Endodermal cell (in vitro differentiated cells): ENCODE measurements at places on chromosomes 5 and 9.

DNA sequence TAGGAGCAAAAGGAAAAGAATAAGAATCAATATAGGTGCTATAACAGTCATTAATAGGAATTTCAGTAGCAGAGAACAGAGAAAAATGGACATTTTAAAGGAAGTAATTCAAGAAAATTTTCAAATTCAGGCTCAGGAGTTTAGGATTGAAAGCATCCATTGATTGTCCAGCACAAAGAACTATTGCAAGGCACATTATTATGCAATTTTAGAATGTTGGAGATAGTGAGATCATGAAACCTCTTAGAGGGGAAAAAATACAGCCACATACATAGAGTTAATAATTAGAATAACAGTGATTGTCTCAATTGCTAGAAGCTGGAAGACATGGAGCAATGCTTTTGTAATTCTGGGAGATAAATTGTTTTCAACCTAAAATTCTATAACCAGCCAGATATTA, 31.5 kb downstream of the CNTLN start:
- no peaks in the 10 kb centered on the region for H3K27me3 ChIP-seq
- H3K4me1 ChIP-seq = no peaks in the 10 kb centered on the region
- H3K36me3 ChIP-seq = no peaks in the 10 kb centered on the region

- H3K4me3 ChIP-seq = no peak overlapping the region
- H3K36me3 ChIP-seq = no peaks in the 10 kb centered on the region
- no peaks in the 10 kb centered on the region for H3K27me3 ChIP-seq
- DNase-seq = no peak
Observed at GRCh38 chr9:4381744-4382143, 81.9 kb upstream of the GLIS3 start.

GRCh38 chr5:127112347-127112864, 39.1 kb upstream of the C5orf63 start:
- H3K27ac ChIP-seq = no peak overlapping the region
- H3K36me3 ChIP-seq = no peaks in the 10 kb centered on the region
- H3K4me1 ChIP-seq = peaks cover 8% of the 10 kb centered on the region
- no peak overlapping the region for H3K4me3 ChIP-seq

DNA sequence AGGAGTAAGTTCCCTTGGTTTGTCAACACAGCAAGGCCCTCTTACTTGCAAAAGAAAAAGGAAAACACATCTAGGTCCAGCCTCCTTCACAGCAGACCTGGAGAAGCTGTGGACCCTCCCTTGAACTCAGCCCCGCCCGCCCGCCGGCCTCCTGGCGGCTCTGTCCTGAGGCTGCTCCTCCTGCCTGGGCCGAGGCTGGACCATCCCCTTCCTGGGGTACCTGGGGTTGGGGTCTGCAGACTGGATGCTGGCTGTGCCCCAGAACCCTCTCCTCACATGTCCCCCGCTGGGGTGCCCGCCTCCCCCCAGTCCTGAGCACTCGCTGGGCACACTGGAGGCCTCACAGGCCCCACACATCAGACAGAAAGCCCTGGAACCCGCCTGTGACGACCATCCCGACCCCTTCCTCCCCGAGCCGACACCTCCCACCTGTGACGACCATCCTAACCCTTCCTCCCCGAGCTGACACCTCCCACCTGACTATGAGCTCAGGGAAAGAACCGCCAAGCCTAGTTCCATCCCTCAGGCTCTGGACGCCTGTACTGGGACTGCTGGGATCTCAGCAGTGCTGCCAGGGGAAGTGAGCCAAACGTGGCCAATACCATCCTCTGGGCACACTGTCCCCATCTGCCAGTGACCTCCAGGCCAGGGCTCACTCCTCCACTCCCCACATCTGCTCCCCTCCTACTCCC, 7.2 kb upstream of the TMEM210 start:
- H3K27ac ChIP-seq = no peak overlapping the region
- H3K36me3 ChIP-seq = peaks cover 7% of the 10 kb centered on the region
- H3K27me3 ChIP-seq = peaks cover 19% of the 10 kb centered on the region
- no peak overlapping the region for H3K4me3 ChIP-seq
- DNase-seq = no peak

DNA sequence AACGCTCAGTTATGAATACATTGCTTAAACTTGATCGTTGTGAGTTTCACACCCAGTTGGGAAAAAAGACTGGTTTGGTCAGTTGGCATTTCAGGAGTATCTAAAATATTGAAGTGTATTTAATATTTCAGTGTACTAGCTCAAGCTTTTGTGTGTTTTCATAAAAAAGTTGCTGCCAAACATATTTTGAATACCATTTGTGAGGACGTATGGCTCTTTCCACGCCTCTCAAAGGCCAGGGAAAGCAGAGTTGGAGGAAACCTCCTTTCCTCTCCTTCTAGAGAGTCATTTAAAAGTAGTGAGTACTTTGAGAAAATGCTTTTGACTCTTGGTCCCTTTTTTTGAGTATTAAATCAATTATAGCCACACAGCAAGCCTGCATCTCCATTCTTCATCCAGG, 43.2 kb upstream of the ANKRD33B start:
- H3K27me3 ChIP-seq = no peaks in the 10 kb centered on the region
- H3K4me3 ChIP-seq = no peak overlapping the region
- no peak for DNase-seq
- H3K4me1 ChIP-seq = no peaks in the 10 kb centered on the region
- H3K27ac ChIP-seq = no peak overlapping the region

- no peaks in the 10 kb centered on the region for H3K27me3 ChIP-seq
- H3K4me3 ChIP-seq = no peak overlapping the region
- H3K4me1 ChIP-seq = no peaks in the 10 kb centered on the region
- peak; percentile 28 for DNase-seq
Observed at GRCh38 chr5:133471699-133472098, 140.6 kb downstream of the FSTL4 start.

DNA sequence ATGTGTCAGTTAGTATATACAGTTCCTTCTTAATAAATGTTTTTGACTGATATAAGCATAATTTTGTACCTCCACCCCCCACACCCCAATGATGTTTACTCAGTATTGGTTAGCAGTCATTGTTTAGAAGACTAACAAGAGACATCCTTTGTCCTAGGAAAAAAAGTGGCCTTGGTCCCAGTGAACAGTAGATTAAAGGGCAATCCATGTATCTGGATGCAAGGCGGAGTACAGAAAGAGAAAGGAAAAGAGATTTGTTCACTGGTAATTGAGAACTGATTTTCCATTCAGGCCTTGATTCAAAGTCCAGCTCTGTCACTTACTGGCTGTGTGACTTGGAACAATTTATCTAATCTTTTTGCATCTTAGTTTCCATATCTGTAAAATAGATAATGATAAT, 4.6 kb downstream of the RALGPS1 start:
- no peak overlapping the region for H3K27ac ChIP-seq
- no peak overlapping the region for H3K4me3 ChIP-seq

DNA sequence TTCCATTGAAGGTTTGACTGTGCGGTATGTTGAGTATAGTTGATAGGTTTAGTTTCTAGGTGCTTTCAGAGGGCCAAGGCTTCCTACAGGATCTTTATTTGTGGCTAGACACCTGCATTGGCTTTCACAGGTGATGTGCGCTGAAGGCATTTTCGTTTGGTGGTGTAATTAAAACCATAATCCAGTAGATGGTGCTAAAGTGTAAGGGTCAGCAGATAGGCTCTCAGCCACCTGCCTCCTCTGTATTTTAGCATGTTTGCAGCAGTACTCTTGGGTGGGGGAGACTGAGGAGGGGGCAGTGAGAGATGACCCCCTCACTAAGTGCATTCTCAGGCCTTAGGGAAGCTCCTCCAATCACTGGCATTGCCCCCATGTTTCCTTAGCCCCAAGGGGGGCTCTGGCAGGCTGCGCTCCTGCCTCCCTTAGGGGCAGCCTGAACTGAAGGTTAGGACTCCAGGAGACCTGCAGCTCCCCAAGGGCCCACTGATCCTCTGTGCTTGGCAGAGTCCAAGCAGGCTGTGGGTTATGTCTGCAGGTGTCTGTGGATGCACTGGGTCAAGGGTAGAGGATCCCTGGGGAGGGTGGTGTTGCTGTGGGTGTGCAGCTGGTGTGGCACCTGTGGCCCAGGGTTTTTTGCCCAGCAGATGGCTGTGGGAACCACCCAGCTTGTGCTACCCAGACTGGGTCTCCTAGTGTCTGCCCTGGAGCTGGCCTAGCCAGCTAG, 23.4 kb downstream of the CDK20 start:
- no peaks in the 10 kb centered on the region for H3K27me3 ChIP-seq
- no peaks in the 10 kb centered on the region for H3K36me3 ChIP-seq
- DNase-seq = peak; percentile 67
- no peak overlapping the region for H3K4me3 ChIP-seq
- H3K4me1 ChIP-seq = no peaks in the 10 kb centered on the region
- H3K27ac ChIP-seq = no peak overlapping the region

- peak; percentile 95 for DNase-seq
- no peak overlapping the region for H3K4me3 ChIP-seq
- no peaks in the 10 kb centered on the region for H3K4me1 ChIP-seq
- H3K27ac ChIP-seq = no peak overlapping the region
- H3K27me3 ChIP-seq = peaks cover 53% of the 10 kb centered on the region
Observed at GRCh38 chr9:36995927-36996705, 38.0 kb downstream of the PAX5 start.

GRCh38 chr5:11822598-11822997, 81.6 kb downstream of the CTNND2 start:
- no peak for DNase-seq
- H3K4me3 ChIP-seq = no peak overlapping the region
- H3K27me3 ChIP-seq = no peaks in the 10 kb centered on the region

DNA sequence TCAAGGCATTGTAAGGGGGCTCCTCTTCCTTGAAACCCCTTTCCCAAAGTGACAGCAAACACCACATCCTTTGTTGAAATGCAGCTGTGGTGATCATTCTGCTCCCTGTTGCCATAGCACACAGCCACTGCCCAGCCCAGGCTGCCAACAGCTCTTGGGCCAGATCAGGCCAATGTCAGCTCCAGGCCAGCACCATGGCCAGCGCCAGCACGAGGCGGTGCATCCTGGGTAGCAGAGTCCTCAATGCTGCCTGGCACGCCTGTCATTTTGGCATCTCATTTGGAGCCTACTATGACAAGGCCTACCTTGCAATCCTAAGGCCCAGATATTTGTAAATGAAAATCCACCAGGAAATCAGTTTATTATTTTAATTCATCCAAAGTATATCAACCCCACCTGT, 390.6 kb downstream of the DNAH5 start:
- no peak overlapping the region for H3K4me3 ChIP-seq
- no peak overlapping the region for H3K27ac ChIP-seq
- peak; percentile 93 for DNase-seq

DNA sequence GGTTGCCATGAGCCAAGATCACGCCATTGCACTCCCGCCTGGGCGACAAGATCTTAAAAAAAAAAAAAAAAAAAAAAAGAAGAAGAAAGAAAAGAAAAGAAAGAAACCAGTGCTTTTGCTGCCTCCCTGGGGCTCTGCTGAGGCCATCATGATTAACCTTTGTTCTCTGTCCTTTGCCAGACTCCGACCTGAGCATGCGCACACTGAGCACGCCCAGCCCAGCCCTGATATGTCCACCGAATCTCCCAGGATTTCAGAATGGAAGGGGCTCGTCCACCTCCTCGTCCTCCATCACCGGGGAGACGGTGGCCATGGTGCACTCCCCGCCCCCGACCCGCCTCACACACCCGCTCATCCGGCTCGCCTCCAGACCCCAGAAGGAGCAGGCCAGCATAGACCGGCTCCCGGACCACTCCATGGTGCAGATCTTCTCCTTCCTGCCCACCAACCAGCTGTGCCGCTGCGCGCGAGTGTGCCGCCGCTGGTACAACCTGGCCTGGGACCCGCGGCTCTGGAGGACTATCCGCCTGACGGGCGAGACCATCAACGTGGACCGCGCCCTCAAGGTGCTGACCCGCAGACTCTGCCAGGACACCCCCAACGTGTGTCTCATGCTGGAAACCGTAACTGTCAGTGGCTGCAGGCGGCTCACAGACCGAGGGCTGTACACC, 251.7 kb downstream of the MARCHF11 start:
- H3K4me1 ChIP-seq = no peaks in the 10 kb centered on the region
- H3K36me3 ChIP-seq = no peaks in the 10 kb centered on the region
- no peak overlapping the region for H3K4me3 ChIP-seq
- DNase-seq = no peak

- H3K36me3 ChIP-seq = no peaks in the 10 kb centered on the region
- no peaks in the 10 kb centered on the region for H3K27me3 ChIP-seq
- no peaks in the 10 kb centered on the region for H3K4me1 ChIP-seq
- no peak overlapping the region for H3K27ac ChIP-seq
- DNase-seq = no peak
Observed at GRCh38 chr9:99023831-99024230, 80.1 kb downstream of the COL15A1 start.

- no peaks in the 10 kb centered on the region for H3K27me3 ChIP-seq
- no peaks in the 10 kb centered on the region for H3K36me3 ChIP-seq
- H3K4me1 ChIP-seq = no peaks in the 10 kb centered on the region
- no peak overlapping the region for H3K4me3 ChIP-seq
Observed at GRCh38 chr9:115757461-115757860, 396.1 kb upstream of the PAPPA start.

- no peaks in the 10 kb centered on the region for H3K27me3 ChIP-seq
- no peak overlapping the region for H3K4me3 ChIP-seq
- peaks cover 9% of the 10 kb centered on the region for H3K4me1 ChIP-seq
- no peak overlapping the region for H3K27ac ChIP-seq
- H3K36me3 ChIP-seq = no peaks in the 10 kb centered on the region
Observed at GRCh38 chr5:124402144-124402581, 344.3 kb downstream of the ZNF608 start.

DNA sequence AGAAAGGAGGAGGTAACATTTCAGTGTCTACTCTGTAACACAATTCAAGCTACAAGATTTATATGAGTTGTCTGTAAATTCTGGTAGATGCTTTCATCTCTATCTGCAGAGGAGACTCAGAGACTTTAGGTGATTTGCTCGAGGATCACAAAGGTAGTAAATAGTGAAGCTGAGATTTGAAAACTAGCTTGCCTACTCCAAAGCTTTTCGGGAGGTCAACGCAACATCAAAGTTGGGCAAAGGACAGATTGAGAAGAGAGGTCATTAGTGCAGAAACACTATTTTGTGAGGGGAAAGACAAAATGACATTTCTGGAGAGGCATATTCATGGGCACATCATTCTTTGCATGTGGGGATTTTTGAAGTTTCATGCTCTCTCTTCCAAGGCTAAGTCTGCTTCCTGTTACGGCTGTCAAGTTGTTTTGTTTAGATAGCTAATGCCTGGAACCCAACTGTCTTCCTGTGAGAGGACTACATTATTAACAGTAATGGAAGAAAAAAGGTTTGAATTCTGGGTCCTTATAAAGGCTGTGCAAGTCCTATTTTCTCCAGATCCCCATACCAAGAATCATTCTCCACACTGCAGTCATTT, 413.5 kb upstream of the ZNF462 start:
- no peak for DNase-seq
- no peak overlapping the region for H3K4me3 ChIP-seq
- no peaks in the 10 kb centered on the region for H3K4me1 ChIP-seq
- no peaks in the 10 kb centered on the region for H3K36me3 ChIP-seq

- no peaks in the 10 kb centered on the region for H3K27me3 ChIP-seq
- H3K4me3 ChIP-seq = no peak overlapping the region
- no peak overlapping the region for H3K27ac ChIP-seq
- H3K4me1 ChIP-seq = no peaks in the 10 kb centered on the region
Observed at GRCh38 chr5:161530700-161531099, 15.8 kb downstream of the GABRB2 start.
